ENCODE measurements at places on chromosomes 1 and 21. TPM values are rescaled to one million over a fixed set of nuclear protein-coding genes. Genes with fewer than 3 reads are reported as not detected.

DNA sequence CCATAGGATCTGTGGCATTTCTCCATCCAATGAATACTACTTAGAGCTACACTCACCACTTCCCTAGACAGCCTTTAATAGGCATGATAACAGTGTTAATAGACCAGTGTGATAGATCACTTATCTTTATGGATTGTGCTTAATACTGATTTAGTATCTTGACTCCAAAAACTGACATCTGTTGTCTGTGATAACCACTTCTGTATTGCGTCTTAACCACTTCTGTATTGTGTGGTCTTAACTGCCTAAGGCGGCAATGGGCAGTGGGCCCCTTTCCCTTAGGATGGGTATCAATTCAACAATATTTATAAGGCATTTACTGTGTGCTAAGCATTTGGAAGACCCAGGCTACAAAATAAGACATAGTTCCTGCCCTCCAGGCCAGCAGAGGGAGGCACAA lies 32.0 kb upstream of the RCAN3 start:
- no peak overlapping the region for H3K4me3 ChIP-seq
- no peak overlapping the region for H3K27ac ChIP-seq
- peaks cover 1% of the 10 kb centered on the region for H3K4me1 ChIP-seq
- no peaks in the 10 kb centered on the region for H3K27me3 ChIP-seq
- no peak for DNase-seq

DNA sequence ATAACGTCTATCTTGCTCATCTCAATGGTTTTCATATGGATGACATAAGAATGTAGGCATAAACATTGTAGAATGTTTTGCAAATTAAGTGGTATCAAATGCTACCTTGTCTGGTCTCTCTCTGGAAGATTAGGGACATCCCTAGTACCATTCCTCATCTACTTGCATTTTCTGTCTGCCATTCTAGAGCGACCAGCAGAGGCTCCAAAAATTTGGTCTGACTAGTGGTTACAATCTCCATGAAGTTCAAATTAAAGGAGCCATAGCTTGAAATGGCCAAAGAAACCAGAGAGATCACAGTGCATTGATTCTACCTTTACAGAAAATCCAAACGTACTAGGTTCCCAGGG lies 1.1 kb downstream of the CD84 start:
- DNase-seq, result no peak
- no peaks in the 10 kb centered on the region for H3K36me3 ChIP-seq
- H3K27me3 ChIP-seq, result no peaks in the 10 kb centered on the region
- peak overlapping the region; percentile 83 for H3K4me3 ChIP-seq

- H3K4me1 ChIP-seq, result no peaks in the 10 kb centered on the region
- no peaks in the 10 kb centered on the region for H3K36me3 ChIP-seq
- no peak for DNase-seq
- H3K27ac ChIP-seq, result no peak overlapping the region
- H3K27me3 ChIP-seq, result no peaks in the 10 kb centered on the region
Measured at GRCh38 chr1:60225486-60225885, 151.9 kb upstream of the C1orf87 start.

GRCh38 chr1:117895482-117896114 lies 33.8 kb downstream of the GDAP2 start:
- no peaks in the 10 kb centered on the region for H3K4me1 ChIP-seq
- no peak overlapping the region for H3K27ac ChIP-seq
- peaks cover 84% of the 10 kb centered on the region for H3K36me3 ChIP-seq
- H3K4me3 ChIP-seq, result no peak overlapping the region
- DNase-seq, result peak; percentile 16

DNA sequence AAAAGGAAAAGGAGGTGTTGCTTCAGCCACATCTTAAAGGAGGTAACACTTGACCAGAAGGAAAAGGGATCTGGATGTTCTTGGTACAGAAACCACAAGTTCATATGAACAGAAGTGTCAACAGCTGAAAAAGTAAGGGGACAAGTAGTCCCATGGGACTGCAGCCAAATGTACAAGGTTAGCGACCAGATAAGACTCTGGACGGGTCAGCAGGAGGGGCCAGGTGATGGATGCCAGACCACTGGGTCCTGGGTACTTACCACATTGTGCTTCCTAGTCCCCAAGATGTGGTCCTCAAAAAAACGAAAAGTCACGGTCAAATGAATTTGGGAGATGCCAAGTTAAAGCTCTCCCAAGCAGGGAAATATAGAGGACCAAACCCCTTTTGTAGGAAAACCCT lies 16.6 kb upstream of the BMP8A start:
- no peak overlapping the region for H3K4me3 ChIP-seq
- H3K36me3 ChIP-seq, result peaks cover 70% of the 10 kb centered on the region
- H3K27me3 ChIP-seq, result no peaks in the 10 kb centered on the region

DNA sequence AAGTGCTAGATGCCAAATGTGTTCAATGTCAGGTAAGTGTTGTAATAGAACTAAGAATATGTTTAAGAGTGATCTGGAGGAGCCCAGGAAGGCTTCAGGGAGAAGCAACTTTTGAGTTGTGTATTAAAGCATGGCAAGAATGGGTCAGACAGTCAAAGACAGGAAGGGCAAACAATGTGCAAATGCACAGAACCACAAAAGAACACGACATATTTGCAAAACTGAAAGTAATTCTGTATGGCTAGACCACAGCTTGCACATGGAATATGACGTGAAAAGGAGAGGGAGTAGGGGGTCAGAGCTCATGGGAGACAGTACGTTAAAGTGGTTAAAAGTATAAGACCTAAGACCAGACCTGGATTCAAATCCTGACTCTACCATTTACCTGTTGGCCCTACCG lies 7.1 kb upstream of the SORT1 start:
- no peaks in the 10 kb centered on the region for H3K4me1 ChIP-seq
- H3K27ac ChIP-seq, result no peak overlapping the region
- H3K4me3 ChIP-seq, result no peak overlapping the region
- no peaks in the 10 kb centered on the region for H3K27me3 ChIP-seq
- peaks cover 100% of the 10 kb centered on the region for H3K36me3 ChIP-seq

GRCh38 chr1:116697548-116698243 lies 30.2 kb upstream of the IGSF3 start:
- H3K27me3 ChIP-seq, result no peaks in the 10 kb centered on the region
- H3K4me1 ChIP-seq, result no peaks in the 10 kb centered on the region
- no peak overlapping the region for H3K4me3 ChIP-seq

DNA sequence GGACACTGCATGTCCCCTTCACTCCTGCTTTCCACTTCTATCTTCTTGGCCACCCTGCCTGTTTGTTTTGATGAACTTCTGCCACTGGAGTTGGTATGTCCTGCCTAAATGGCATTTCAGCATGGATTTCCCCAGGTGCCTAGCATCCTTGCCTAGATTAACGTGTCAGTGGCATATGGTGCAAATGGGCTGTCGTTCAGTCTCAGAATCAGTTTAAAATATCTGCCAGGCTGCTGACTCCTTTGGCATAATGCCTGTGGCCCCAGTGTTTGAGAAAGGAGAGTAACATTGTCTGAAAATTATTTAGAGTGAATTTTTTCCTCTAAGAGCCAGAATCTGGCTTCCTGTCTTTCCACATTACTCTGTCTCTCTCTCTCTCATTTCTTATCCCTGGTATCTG lies 64.9 kb upstream of the BARHL2 start:
- no peak overlapping the region for H3K4me3 ChIP-seq
- no peaks in the 10 kb centered on the region for H3K36me3 ChIP-seq
- no peak for DNase-seq
- no peaks in the 10 kb centered on the region for H3K27me3 ChIP-seq
- H3K4me1 ChIP-seq, result no peaks in the 10 kb centered on the region

- no peak for DNase-seq
- no peak overlapping the region for H3K4me3 ChIP-seq
- H3K4me1 ChIP-seq, result no peaks in the 10 kb centered on the region
- no peaks in the 10 kb centered on the region for H3K27me3 ChIP-seq
Measured at GRCh38 chr1:48017716-48018115, 20.5 kb upstream of the TRABD2B start.

GRCh38 chr1:167190747-167191237 lies 29.9 kb upstream of the POU2F1 start:
- H3K27ac ChIP-seq, result no peak overlapping the region
- no peaks in the 10 kb centered on the region for H3K36me3 ChIP-seq

GRCh38 chr1:233327651-233328141 lies at the start of gene MAP3K21:
Gene MAP3K21, plus strand, starts transcription at chr1:233327724. Its CDS starts 305 bp downstream, at chr1:233328029.
- H3K4me3 ChIP-seq, result peak within 1 kb of the TSS; percentile 77
- no peaks in the 10 kb centered on the region for H3K36me3 ChIP-seq
- no peak for DNase-seq
- H3K27ac ChIP-seq, result no peak within 1 kb of the TSS
- peaks cover 28% of the 10 kb centered on the region for H3K4me1 ChIP-seq
- H3K27me3 ChIP-seq, result peaks cover 16% of the 10 kb centered on the region

- no peak overlapping the region for H3K4me3 ChIP-seq
- no peaks in the 10 kb centered on the region for H3K36me3 ChIP-seq
- no peak for DNase-seq
- H3K27ac ChIP-seq, result no peak overlapping the region
- no peaks in the 10 kb centered on the region for H3K4me1 ChIP-seq
Measured at GRCh38 chr1:67790201-67790692, 43.0 kb downstream of the GNG12 start.

DNA sequence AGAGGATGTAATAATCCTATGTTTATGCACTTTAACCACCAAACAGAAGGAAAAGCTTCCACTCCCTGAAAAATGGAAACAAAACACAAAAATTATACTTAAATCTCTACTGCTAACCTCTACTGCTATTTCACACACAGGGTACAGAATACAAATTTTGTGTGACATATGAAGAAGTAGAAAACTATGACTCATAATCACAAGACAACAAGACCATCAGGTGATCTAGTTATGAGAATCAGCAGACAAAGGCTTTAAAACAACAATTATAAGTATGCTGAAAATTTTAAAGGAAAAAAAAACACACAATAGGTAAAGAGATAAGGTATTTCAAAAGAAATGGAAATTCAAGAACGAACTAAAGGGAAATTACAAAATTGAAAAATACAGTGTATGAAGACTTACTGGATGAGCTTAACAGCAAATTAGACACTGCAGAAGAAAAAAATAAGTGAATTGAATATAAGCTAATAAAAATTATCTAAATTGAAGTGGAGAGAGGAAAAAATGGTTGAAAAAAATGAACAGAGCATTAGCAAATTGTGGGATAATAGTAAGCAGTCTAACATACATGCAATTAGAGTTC lies 13.6 kb upstream of the NAV1 start:
- peak; percentile 42 for DNase-seq
- H3K36me3 ChIP-seq, result no peaks in the 10 kb centered on the region
- no peak overlapping the region for H3K4me3 ChIP-seq

DNA sequence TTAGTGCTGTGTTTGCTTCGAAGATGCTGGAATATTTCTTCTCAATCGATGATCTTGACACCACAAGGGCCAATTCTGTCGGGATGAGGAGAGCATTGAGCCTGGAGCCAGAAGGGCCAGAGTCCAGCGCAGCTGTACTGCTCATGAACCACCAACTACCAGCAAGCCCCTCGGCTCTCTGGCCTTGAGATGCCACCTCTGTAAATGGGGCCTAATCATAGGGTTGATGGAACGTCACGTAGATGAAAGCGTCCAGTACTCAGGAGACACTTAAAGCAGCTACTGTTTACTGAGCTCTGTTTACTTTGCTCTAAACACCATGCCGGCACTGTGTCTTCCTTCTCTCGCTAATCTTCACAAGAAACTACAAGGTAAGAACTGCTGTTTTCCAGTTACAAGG lies 26.3 kb downstream of the CCDC185 start:
- H3K36me3 ChIP-seq, result no peaks in the 10 kb centered on the region
- no peak for DNase-seq
- H3K27ac ChIP-seq, result no peak overlapping the region
- no peak overlapping the region for H3K4me3 ChIP-seq
- no peaks in the 10 kb centered on the region for H3K27me3 ChIP-seq

DNA sequence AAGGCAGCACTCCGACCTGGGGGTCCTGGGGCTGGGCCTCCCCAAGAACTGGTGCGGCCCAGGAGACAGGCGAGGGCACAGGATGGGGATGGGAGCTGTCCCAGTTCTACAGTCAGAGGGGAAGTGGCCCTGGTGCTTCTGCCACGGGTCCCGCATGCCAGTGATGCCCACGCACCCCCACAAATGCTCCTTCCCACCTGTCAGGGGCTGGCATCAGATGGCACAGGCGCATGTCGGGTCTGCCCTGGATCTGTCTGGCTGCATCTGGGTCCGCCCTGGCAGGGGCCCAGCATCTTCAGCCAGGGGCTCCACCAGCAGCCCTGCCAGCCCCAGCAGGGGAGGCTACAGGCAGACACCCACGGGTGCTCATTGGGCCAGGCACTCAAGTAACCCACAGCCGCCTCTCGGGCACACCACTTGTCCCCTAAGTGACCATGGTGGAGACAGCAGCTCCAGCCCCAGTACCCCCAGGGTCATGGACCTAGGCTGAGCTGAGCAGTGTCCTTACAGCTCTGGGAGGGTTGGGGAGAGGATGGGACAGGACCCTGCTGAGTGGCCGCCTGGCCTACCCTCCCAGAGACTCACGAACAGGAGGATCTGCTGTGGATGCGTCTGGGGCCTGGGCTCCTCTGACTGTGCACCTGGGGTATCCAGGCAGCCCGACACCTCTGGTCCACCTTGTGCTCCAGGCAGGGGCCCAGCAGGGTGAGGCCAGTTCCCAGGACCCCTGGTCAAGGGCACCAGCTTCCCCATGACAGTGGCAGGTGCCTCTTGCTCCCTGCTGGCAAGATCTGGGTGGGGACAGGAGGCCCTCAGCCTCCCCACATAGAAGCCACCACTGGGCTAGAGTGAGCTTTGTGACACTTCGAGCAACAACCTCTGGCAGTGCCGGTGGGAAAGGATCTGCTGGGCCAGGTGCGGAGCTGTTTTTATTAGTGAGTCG lies 5.4 kb downstream of the SMIM1 start:
- no peak for DNase-seq
- no peak overlapping the region for H3K27ac ChIP-seq
- H3K27me3 ChIP-seq, result peaks cover 8% of the 10 kb centered on the region
- no peak overlapping the region for H3K4me3 ChIP-seq

DNA sequence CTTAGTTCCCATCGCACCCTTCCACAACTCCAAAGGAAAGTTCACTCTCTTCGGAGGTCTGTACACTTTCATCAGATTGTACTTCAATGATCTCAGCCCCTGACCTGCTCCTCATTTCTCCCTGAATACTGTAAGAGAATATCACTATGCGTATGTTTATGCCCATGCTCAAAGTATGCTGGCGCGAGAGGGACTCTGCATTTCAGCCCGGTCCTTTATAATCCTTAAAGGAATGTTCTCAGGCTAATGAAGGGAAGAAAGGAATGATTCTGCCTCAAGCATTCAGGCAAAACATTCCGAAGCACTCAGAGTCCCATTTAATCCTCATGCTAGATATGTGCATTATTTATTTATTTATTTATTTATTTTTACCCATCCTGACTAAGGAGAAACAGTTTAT lies 76.8 kb downstream of the PLD5 start:
- no peaks in the 10 kb centered on the region for H3K27me3 ChIP-seq
- no peak overlapping the region for H3K4me3 ChIP-seq

GRCh38 chr21:42784276-42784675 lies 95.1 kb downstream of the WDR4 start:
- H3K36me3 ChIP-seq, result no peaks in the 10 kb centered on the region
- no peak for DNase-seq
- H3K4me3 ChIP-seq, result peak overlapping the region; percentile 37
- H3K27ac ChIP-seq, result peak overlapping the region; percentile 91
- peaks cover 5% of the 10 kb centered on the region for H3K27me3 ChIP-seq

GRCh38 chr1:67110352-67110751 lies 24.4 kb downstream of the C1orf141 start:
- peak; percentile 10 for DNase-seq
- H3K4me1 ChIP-seq, result no peaks in the 10 kb centered on the region
- no peak overlapping the region for H3K27ac ChIP-seq
- no peaks in the 10 kb centered on the region for H3K27me3 ChIP-seq
- H3K4me3 ChIP-seq, result no peak overlapping the region
- no peaks in the 10 kb centered on the region for H3K36me3 ChIP-seq

TNFRSF9 gene
- 2.6 TPM for polyA plus RNA-seq

TMCO4 gene
- polyA plus RNA-seq, result 15.3 TPM

PRAMEF20 gene
- not detected for polyA plus RNA-seq

LAX1 gene
- polyA plus RNA-seq, result not detected

S100A5 gene
- 1.4 TPM for polyA plus RNA-seq

LDLRAD2 gene
- not detected for polyA plus RNA-seq

CLCNKA gene
- polyA plus RNA-seq, result not detected

MTOR gene
- polyA plus RNA-seq, result 18.0 TPM

All from CD14-positive monocyte (primary cell).